T-cell (primary cell): ENCODE measurements at places on chromosomes 6 and 20.

- no peak overlapping the region for H3K27ac ChIP-seq
- no peak overlapping the region for H3K4me3 ChIP-seq
- H3K4me1 ChIP-seq: peaks cover 5% of the 10 kb centered on the region
- no peaks in the 10 kb centered on the region for H3K36me3 ChIP-seq
- no peaks in the 10 kb centered on the region for H3K27me3 ChIP-seq
These were observed 355.9 kb downstream of the FARS2 start for GRCh38 chr6:5617179-5617578.

DNA sequence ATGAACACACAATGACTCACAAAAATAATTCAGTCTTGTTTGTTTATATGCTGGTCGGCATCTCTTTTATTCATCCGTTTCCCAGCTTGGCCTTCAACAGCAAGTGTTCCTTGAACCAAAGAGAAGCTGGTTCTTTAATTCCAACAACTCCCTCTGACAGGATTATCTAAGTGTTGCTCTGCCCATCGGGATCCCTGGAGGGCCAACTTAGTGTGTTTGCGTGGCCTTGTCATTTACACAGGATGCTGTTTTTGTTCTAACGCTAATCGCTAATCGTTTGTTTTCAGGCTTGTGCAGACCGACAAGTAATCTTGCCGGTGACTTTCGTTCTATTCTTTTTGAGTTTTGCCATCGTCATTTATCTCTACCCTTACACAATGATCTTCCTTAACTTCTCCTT is 267.4 kb upstream of the EXOC2 start:
- no peak overlapping the region for H3K4me3 ChIP-seq
- H3K36me3 ChIP-seq: no peaks in the 10 kb centered on the region
- H3K27ac ChIP-seq: no peak overlapping the region
- no peaks in the 10 kb centered on the region for H3K27me3 ChIP-seq

DNA sequence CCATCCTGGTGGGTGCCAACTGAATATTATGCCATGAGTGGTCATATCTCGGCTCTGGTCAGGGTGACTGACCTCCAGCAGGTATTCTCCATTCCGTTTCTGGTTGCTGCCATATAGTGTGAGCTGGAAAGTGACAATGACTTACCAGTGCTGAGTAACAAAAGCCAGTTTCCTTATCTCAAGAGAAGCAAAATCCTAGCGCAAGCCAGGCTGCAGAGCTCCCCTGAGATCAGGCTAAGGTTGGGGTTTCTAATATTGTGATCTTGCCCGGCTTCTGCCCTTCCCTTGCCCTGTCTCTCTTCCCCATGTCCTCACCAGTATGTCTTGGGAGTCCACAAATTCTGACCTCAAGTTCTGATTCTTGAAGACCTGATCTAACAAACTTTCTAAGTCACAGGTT is 271.3 kb upstream of the SPTLC3 start:
- no peak overlapping the region for H3K27ac ChIP-seq
- H3K27me3 ChIP-seq: no peaks in the 10 kb centered on the region
- no peak overlapping the region for H3K4me3 ChIP-seq
- no peaks in the 10 kb centered on the region for H3K36me3 ChIP-seq
- no peak for DNase-seq

DNA sequence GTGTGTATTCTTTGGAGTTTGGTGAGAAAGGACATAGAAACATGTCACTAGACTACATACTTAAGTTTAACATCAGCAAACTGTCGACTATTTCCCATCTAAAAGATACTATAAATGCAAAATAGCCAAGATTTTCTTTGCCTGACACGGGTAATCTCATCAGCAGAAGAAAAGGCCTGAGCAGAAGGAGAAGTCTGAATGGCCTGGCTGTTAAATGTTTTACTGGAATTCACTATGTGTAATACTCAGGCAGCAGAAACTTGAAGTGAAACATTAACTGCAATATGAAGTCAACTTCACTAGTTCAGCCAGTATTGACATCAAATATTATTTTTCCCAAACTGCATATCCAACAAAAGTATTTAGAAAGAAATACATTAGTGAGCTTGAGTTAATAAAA is 6.4 kb upstream of the DSE start:
- no peaks in the 10 kb centered on the region for H3K27me3 ChIP-seq
- H3K36me3 ChIP-seq: no peaks in the 10 kb centered on the region
- no peak overlapping the region for H3K27ac ChIP-seq
- H3K4me1 ChIP-seq: no peaks in the 10 kb centered on the region
- no peak for DNase-seq
- no peak overlapping the region for H3K4me3 ChIP-seq

DNA sequence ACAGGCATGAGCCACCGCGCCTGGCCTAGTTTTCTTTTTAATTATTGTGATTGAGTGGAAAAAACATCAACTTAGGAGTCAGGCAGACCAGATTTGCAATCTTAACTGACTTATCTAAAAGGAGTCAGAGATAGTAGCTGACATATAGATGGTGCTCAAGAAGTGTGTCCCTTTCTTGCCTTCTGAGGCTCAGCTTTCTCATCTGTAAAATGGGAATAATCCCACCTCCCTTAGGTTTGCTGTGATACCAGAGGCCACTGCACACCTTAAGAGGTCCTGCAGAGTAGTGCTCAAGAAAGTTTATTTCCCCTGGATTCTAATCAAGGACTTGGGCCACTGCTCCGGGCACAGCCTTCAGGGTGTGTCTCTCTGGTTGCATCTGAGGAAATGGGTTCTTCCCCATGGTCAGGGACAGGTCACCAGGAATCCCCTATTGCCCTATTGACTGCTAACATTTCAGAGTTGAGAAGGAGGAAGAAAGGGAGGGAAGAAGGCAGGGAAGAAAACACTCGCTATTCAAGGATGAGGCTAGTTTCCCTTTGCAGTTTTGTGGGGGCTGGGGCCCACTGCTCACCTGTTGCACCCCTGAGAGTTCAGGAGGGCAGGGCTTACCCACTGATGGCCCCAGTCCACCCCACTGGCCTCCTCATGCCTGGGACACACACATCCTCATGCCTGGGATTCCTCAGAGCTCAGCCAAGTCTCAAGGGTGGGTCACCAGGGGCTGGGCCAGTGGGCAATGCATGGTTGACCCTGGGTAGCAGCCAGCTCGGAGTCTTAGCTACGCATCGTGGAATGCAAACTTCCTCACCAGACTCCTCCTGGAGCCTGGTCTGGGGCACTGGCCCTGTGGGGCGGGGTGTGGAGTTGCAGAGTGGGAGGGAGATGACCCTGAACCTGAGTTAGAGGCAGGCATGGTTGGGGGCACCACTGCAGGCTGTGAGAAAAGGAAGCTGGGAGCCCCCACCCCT is 21.2 kb downstream of the C6orf132 start:
- no peaks in the 10 kb centered on the region for H3K4me1 ChIP-seq
- no peaks in the 10 kb centered on the region for H3K27me3 ChIP-seq
- H3K36me3 ChIP-seq: no peaks in the 10 kb centered on the region
- H3K4me3 ChIP-seq: no peak overlapping the region

- H3K27ac ChIP-seq: no peak overlapping the region
- H3K27me3 ChIP-seq: peaks cover 49% of the 10 kb centered on the region
These were observed 234.5 kb downstream of the LY86 start for GRCh38 chr6:6823030-6823429.

- no peaks in the 10 kb centered on the region for H3K36me3 ChIP-seq
- peak; percentile 62 for DNase-seq
- H3K4me3 ChIP-seq: peak overlapping the region; percentile 14
- peaks cover 53% of the 10 kb centered on the region for H3K4me1 ChIP-seq
- H3K27ac ChIP-seq: peak overlapping the region; percentile 94
- no peaks in the 10 kb centered on the region for H3K27me3 ChIP-seq
These were observed 37.0 kb downstream of the SYTL3 start for GRCh38 chr6:158686791-158687381.

GRCh38 chr6:292506-293192 is 362 bp downstream of the DUSP22 start:
- H3K27ac ChIP-seq: peak overlapping the region; percentile 86
- H3K27me3 ChIP-seq: no peaks in the 10 kb centered on the region
- peak; percentile 84 for DNase-seq
- H3K4me3 ChIP-seq: peak overlapping the region; percentile 69

GRCh38 chr6:43967719-43968091 is 159.5 kb downstream of the MRPL14 start:
- no peak overlapping the region for H3K27ac ChIP-seq
- H3K27me3 ChIP-seq: no peaks in the 10 kb centered on the region
- no peaks in the 10 kb centered on the region for H3K36me3 ChIP-seq
- H3K4me1 ChIP-seq: no peaks in the 10 kb centered on the region
- no peak for DNase-seq

- no peak overlapping the region for H3K27ac ChIP-seq
- peaks cover 81% of the 10 kb centered on the region for H3K27me3 ChIP-seq
- no peak overlapping the region for H3K4me3 ChIP-seq
- DNase-seq: no peak
- H3K4me1 ChIP-seq: peaks cover 28% of the 10 kb centered on the region
These were observed 15.8 kb downstream of the KCNQ2 start for GRCh38 chr20:63456429-63457284.

DNA sequence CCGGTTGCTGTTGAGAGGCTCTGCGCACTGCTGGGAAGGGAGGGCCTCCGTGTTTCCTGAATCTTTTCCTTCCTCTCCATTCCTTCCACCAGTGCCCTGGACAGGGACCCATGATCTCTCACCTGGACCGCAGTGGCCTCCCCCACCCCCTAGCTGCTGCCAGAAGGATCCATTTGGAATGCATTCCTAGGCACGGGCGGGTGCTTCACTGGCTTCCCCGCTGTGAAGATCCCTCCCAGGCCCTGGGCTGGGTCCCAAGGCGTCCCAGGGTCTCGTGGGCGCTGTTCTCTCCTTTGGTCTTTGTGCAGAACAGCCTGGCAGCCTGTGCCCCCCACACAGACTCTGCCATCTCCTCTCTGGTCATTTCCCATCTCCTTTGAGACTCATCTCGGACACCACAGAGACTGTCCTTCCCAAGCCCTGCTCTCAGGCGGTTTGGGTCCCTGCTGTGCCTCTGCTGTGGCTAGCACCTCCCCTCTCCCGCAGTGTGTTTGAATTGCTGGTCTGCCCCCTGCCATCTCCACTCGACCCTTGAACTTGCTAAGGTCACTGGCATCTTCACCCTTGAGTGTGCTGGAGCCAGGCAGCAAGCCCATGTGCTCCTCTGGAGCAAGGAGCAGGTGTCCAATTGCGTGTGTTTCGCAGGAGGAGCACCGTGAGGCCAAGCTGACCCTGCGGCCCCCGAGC is 59.0 kb downstream of the TCP11 start:
- H3K27ac ChIP-seq: no peak overlapping the region
- H3K27me3 ChIP-seq: no peaks in the 10 kb centered on the region
- no peaks in the 10 kb centered on the region for H3K4me1 ChIP-seq
- no peak overlapping the region for H3K4me3 ChIP-seq

DNA sequence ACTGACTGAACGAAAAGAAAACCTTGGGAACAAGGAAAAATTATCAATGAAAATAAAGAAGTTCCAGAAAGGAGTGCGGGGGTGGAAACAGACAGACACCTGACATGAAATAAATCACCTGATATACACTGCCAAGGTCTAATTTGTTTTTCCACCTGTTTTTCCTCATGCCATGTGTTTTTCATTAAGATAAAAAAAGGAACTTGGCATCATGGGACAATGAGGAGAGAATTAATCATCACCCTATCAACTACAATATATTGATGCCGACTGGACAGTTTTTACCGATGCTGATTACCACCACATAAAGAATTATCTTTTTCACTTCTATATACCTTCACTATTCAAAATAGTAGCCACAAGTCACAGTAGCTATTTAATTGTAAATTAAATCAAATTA is 233.2 kb downstream of the ARHGAP18 start:
- DNase-seq: no peak
- no peak overlapping the region for H3K4me3 ChIP-seq
- no peaks in the 10 kb centered on the region for H3K4me1 ChIP-seq
- no peaks in the 10 kb centered on the region for H3K27me3 ChIP-seq
- H3K36me3 ChIP-seq: no peaks in the 10 kb centered on the region
- H3K27ac ChIP-seq: no peak overlapping the region

DNA sequence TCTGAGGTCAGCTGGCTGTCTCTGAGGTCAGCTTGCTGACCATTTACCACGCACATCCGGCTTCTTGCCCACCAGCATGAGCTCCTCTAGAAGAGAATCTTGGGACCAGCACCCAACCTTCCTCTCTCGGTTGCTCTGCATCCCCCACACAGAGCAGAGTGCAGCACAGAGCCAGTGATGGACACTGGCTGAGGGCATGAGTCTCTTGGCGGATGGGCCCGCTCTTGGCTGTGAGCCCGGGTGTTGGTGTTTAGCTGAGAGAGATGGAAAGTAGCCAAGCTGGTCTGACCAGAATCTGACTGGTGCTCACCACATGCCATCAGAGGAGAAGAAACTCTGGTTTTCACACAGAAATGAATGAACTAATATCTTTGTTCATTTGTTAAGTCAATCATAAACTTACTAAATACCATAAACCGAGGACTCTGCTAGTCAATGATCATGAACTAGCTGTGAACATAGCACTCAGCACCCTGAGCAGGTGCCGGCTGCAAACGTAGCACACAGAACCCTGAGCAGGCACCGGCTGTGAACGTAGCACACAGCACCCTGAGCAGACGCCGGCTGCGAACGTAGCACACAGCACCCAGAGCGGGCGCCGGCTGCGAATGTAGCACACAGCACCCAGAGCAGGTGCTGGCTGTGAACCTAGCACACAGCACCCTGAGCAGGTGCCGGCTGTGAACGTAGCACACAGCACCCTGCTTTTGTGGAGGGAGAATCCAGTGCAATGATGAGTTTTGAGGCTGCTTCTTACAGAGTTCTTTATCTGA is 10.4 kb upstream of the THBS2 start:
- no peaks in the 10 kb centered on the region for H3K4me1 ChIP-seq
- H3K27ac ChIP-seq: no peak overlapping the region
- no peak overlapping the region for H3K4me3 ChIP-seq
- no peak for DNase-seq
